Stimulated activated CD4-positive, alpha-beta T cell treated with anti-CD3 and anti-CD28 coated beads, Interleukin-1b, Interleukin-23, amount 100 ng/mL, for 24 hours (primary cell): ENCODE measurements at places on chromosomes 13 and 19.

GRCh38 chr13:106183410-106184065 lies 351.9 kb downstream of the EFNB2 start:
- DNase-seq, result no peak

DNA sequence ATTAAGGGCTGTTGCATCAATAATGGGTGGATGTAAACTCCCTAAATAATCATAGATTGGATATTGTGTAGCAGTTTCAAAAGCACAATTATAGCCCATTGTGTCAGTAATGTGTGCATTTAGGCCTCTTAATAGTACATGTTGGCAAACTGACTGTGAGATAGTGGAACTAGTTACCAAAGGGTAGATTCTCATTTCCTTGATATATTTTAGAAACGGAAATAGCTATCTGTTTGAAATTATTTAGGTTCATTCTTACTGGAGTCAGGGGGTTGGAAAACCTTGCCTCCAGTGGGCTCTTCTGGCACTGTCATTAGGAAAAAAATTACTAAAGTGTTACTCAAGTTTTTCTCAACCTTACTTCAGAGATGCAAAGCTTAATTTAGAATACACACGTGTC lies 1074.9 kb downstream of the PCDH17 start:
- DNase-seq, result no peak

GRCh38 chr13:38462605-38463004 lies 113.0 kb downstream of the UFM1 start:
- DNase-seq, result no peak

DNA sequence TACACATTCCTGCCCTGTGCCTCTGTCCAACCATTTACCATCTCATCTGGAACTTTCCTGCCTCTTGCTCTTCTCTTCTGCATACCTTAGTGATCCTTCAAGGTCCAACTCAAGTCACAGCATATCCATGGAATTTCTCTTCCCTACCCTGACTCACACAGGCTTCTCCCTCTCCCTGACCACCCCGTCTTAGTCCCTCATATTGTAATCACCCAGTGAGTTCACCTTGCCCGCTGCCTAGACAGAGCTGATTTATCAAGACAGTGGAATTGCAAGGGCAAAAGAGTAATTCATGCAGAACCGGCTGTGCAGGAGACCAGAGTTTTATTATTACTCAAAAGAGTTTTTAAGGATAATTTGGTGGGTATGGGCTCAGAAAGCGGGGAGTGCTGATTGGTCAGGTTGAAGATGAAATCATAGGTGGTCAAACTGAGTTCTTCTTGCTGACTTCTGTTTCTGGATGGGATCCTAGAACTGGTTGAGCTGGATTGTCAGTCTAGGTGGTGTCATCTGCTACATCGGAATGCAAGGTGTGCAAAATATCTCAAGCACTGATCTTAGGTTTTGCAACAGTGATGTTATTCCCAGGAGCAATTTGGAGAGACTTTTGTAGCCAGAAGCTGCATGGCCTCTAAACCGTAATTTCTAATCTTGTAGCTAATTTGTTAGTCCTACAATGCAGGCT lies 67.2 kb downstream of the HSPH1 start:
- DNase-seq, result no peak

DNA sequence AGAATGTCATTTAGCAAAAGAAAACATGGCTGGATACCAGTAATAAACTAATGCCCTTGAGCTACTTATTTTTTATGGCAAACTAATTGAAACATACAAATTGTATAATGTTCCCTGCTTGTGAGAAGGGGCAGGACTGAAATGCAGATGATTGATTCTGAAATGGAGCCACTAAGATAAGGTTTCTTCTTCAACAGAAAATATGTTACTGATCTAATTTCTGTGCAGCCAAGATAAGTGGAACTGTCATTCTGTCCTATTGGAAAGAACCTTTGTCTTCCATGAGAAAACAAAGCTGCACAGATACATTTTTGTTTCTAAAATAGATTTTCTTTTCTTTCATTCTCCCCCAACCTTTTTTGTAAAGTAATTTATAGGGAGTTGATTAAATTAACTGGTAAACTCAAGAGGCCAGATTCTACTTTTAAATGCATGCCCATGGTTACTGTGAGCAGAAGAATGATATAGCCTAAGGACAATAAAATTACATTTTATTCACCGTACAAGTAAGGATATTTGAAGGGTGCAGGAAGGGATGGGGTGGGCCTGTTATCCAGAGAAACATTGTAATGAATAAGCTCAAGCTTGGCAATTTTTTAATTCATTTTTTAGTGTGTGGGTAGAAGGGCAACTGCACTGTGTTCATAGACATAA lies 39.9 kb downstream of the STARD13 start:
- no peak for DNase-seq

- no peak for DNase-seq
Observed at GRCh38 chr13:111202156-111202621, 87.1 kb downstream of the ARHGEF7 start.

- DNase-seq, result no peak
Observed at GRCh38 chr19:48064509-48064908, 20.6 kb upstream of the CABP5 start.
